ENCODE measurements at places on chromosomes 12 and 14. TPM values are rescaled to one million over a fixed set of nuclear protein-coding genes. Genes with fewer than 3 reads are reported as not detected.

TMEM132D gene
- polyA plus RNA-seq: 0.85 TPM

CAPZA3 gene
- polyA plus RNA-seq: not detected

SOAT2 gene
- polyA plus RNA-seq: 0.14 TPM

TMEM229B gene
- 0.50 TPM for polyA plus RNA-seq

CLEC2A gene
- not detected for polyA plus RNA-seq

PPM1H gene
- 3.3 TPM for polyA plus RNA-seq

RDH12 gene
- polyA plus RNA-seq: 0.81 TPM

SPIC gene
- not detected for polyA plus RNA-seq

SPSB2 gene
- polyA plus RNA-seq: 3.9 TPM

IKBIP gene
- 22.6 TPM for polyA plus RNA-seq

KRT6C gene
- polyA plus RNA-seq: not detected

RIMBP2 gene
- polyA plus RNA-seq: 0.78 TPM

DLGAP5 gene
- polyA plus RNA-seq: 13.4 TPM

Data from muscle of leg (tissue), 16 donors.